ENCODE measurements at places on chromosomes 5 and 9.
A peak's percentile ranks its signal among the peaks of the same experiment; 100 is the strongest.

DNA sequence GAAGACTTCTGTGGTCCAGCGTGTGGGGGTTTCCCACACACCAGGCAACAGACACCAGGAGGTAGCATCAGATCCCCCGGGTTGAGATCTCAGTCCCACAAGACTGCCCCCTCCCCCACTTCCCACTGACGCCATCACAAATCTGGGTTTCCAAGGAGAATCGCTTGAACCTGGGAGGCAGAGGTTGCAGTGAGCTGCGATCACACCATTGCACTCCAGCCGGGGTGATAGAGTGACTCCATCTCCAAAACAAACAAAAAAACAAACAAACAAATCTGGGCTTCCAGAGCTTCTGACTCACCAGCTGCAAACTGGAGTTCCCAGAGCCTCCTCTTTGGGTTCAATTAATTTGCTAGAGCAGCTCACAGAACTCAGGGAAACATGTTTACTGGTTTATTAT, 4.7 kb upstream of the GBGT1 start:
- no peak for DNase-seq

DNA sequence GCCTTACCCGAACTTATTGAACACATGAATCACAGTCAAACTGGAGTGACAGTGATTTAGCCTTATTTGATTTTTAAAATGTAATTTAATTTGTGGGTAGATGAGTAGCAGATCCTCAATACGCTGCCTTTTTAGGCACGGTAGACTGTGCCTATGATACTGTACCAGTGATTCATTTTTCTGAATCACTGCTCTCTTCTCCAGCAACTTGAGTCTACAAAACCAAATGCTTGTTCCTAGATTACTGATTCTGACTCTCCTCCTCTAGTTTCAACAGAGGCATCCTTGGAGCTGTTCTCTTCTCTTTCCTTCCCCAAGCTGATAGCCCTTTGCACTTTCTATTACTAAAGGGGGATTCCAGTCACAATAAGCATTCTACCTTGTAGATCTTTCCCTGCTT, 94.3 kb upstream of the IL7R start:
- DNase-seq, result no peak

DNA sequence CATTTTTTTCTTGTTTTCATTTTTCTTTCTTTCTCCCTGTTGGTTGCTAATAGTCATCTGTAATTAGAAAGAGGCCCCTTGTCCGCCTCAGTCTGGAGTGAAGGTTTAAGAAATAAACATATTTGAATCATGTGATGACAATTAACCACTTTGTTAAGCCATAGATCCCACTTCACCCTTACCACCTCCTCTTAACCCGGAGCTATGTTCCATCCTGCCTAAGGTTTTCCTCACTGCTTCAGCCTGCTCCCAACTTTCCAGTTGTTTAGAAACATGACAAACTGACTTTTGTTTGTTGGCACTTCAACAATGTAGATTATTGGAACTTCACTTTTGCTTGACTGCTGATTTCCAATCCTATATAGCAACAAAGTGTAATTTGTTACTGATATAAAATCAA, 37.4 kb upstream of the SSBP2 start:
- DNase-seq, result no peak

DNA sequence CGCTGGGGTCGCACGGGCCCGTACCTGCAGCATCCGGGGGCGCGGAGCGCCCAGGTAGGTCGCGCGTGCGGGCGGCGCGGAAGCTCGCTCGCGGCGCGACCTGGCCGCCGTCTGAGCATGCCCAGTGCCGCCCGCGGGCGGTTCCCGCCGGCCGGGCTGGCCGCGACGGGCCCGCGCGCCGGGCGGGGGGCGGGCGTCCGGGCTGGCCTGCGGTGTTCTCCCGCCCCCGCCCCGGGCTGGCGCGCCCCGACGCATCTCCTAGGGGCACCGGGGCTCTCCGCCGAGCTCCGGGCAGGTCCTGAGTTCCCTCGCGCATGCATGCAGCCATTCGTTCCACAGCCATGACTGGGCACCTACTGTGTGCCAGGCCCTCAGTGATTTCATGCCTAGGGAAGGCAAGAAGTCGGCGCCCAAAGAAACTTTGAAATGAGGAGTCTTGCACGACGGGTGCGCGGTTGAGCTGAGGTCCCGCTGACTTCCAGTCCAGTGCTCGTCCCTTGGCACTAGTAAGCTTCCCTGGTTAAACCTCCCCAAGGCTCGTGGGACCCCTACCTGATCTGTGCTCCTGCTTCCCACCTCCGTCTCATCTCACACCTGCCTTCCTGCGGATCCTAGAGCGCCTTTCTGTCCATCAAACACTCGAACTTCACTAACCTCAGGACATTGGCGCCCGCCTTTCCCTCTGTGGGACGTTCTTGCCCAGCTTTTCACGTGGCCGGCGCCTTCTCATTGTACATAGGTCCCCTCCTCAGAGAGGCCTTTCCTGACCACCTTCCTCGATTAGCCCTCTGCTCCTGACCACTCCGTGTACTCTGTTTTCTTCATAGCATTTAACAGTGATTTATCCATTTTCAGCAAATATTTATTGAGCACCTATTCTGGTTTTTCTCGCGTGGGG, at the start of gene PTPN3:
PTPN3 (minus strand) TSS at position 113 of the 898 bp plus-strand sequence. CDS start 34,873 bp downstream, outside the sequence.
- DNase-seq, result no peak

DNA sequence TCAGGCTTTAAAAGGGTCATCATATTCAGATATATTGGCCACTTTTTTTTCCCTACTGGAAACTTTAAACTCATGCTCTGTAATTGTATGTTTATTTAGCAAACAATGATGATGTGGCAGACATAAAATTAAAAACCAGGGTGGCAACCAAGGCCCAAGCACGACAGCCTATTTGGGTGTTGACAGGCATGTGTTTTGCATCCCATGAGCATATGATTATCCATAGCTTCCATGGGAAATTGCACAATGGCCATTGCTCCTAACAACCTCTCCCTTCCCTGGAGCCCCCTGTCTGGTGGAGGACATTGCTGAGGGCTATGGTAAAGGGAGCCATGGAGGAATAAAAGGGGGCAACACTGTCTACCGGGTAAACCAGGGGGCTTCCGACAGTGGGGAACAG, 134.7 kb downstream of the GAS1 start:
- DNase-seq, result no peak

- no peak for DNase-seq
Measured at GRCh38 chr5:31916327-31916726, 257.8 kb downstream of the GOLPH3 start.

DNA sequence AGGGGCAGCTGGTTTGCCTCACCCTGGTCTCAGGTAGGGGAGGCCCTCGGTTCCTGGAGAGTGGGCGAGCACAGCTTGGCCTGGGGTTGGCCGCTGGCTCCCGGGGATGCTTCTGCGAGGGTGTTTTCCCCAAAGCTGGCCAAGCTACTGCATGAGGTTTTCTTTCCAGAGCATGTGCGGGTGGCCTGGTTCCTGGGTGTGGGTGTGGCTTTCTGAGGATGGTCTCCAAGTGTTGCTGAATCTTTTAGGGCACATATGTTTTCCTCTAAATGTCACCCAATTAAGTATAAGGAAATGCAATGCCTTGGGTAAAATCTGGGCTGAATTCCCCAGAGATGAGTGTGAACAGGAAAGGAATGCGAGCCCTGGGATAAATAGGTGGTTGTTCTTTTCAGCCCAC, 115.8 kb upstream of the ICE1 start:
- no peak for DNase-seq

DNA sequence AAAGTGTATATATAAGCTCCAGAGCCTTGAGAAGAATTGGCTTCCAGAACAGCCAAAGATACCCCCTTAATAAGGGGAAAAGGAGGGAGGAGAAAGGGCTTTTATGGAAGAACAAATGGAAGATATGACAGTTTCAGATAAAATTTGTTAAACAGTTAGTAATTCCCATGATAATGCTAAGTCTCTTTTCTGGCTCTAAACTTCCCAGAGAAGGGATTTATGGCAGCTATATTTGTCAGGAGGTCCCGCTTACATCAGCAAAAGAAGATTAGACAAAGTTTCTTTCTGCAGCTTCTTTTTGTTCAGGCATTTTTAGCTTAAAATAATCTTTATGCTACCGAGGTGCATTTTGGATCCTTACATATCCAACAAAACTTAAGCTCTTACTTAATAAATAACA, 14.3 kb upstream of the SLC36A3 start:
- no peak for DNase-seq

GRCh38 chr5:168176941-168177340, 114.5 kb upstream of the WWC1 start:
- DNase-seq, result no peak

- no peak for DNase-seq
Measured at GRCh38 chr9:121861501-121862180, 210.2 kb downstream of the DAB2IP start.

- no peak for DNase-seq
Measured at GRCh38 chr5:167743695-167744464, 547.6 kb upstream of the WWC1 start.

GRCh38 chr9:113403646-113404045, 2.6 kb upstream of the ALAD start:
- DNase-seq, result no peak

DNA sequence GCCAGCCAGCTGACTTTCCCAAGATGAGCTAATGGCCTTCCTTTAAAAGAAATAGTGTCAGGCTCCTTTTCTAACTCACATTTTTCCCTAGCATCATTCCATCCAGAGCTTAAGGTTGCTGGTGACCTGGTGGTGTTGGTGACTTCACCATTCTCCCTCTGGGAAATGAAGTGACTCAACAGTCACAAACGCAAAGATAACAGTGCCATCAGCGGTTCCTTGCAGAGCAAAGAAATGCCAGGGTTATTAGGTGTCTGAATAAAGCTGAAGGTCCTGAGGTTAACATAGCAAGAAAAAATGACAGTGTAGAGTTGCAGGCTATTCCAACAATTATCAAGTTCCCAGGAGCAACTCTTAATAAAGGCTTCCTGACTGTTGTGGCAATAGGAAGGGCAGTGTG, 111.8 kb upstream of the SLC44A1 start:
- DNase-seq, result no peak

DNA sequence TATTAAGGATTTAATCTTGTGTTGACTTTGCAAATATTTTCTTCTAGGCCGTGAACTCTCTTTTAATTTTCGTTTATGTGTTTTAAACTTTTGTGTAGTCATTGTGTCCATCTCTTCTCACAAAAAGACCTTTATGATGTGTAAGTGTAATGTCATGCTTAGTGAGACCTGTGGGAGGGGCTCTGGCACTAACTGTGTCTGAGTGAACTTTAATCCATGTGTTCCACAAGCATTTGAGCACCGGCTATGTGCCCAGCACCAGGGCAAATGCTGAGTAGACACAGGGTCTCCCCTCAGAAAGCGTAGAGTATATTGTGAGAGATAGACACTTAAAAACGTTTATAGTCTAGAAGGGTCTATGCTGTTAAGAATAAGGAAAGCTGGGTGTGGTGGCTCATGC, 272.6 kb upstream of the TUT7 start:
- DNase-seq, result no peak

DNA sequence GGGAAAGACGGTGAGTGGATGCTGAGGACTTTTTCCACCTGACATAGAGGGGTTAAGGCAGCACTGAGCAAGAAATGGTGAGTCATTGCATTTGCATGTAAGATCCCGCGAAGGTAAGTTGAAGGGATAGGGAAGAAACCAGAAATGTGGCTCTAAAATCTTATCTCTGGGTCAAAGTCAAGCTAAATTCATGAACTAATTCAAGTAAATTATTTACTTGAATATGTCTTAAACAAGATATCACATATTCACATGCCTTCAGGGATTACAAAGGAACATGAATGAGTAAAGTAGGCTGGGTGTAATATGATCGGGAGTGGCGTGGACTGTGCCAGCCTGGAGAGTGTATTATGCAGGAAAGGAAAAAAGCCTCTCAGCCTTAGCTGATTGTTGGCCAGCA, 74.4 kb upstream of the EQTN start:
- DNase-seq, result no peak

GRCh38 chr5:67694810-67695191, 498.2 kb upstream of the CD180 start:
- DNase-seq, result no peak

- no peak for DNase-seq
Measured at GRCh38 chr5:172453206-172453985, 929 bp downstream of the SH3PXD2B start.

GRCh38 chr9:94822273-94822672, 95.8 kb downstream of the AOPEP start:
- no peak for DNase-seq

- DNase-seq, result no peak
Measured at GRCh38 chr9:128316421-128316820, 5.8 kb downstream of the TRUB2 start.

DNA sequence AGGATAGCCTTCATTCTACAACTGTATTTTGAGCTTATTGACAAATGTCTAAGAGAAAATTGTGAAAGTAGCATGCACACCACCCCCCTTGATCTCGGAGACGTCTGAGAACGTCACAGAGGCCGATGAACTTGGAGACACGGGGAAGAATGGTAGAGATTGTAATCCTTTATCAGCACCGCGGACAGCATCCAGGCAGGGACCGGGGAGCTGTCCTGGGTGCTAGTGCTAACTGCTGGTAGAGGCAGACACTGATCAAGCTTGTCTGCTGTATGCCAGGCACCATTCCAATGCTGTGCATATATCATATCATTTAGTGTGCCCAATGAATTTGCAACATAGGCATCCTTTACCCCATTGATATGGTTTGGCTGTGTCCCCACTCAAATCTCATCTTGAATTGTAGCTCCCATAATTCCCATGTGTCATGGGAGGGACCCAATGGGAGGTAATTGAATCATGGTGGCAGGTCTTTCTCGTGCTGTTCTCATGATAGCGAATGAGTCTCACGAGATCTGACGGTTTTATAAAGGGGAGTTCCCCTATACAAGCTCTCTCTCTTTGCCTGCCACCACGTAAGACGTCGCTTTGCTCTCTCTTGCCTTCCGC, 98.8 kb downstream of the LHX2 start:
- peak; percentile 35 for DNase-seq

DNA sequence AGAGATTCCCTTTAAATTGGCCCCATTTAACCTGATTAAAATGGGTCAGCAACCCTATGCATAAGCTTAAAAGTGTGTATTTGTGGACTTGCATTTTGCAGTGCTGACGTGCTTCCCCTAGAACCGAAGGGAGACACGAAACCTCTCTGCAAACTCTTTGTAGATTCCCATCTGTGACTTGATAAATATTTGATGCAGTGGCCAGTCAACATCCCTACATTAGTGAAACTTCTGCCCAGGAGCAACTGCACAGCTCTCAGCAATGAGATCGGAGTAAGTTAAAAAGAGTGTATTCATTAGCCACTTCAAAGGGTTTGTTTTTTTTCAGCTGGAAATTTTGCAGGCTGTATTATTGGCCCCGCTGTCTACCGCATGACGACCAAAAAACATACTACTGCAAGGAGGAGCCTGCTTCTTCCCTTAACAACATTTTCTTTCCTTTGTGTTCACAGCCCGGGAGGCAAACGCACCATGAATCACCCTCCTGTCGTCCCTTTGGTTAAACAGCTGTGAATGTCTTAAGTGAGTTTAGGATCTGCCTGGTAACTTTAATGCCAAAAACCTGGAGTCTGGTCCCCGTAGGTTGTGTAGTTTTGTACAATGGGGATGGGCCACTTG, 38.0 kb upstream of the TCERG1 start:
- DNase-seq, result no peak

- DNase-seq, result no peak
Measured at GRCh38 chr5:157365732-157366131, 94.3 kb upstream of the NIPAL4 start.

All from stimulated activated CD4-positive, alpha-beta T cell treated with anti-CD3 and anti-CD28 coated beads, Interleukin-4, amount 100 ng/mL, for 24 hours (primary cell).